ENCODE measurements at places on chromosomes 7 and 10. TPM values are rescaled to one million over a fixed set of nuclear protein-coding genes. Genes with fewer than 3 reads are reported as not detected.

The HKDC1 gene
- 91.5 TPM for polyA plus RNA-seq

The CACNA2D1 gene
- 11.4 TPM for polyA plus RNA-seq

The KLF14 gene
- 0.18 TPM for polyA plus RNA-seq

The GALNT17 gene
- 2.7 TPM for polyA plus RNA-seq

The MRLN gene
- polyA plus RNA-seq = 0.33 TPM

The PNLIPRP1 gene
- polyA plus RNA-seq = 0.63 TPM

The CRYGN gene
- polyA plus RNA-seq = 0.36 TPM

The C10orf143 gene
- polyA plus RNA-seq = 4.7 TPM

GRCh38 chr7:115747174-115747573, 283.4 kb downstream of the TFEC start:
- DNase-seq = peak; percentile 15

- DNase-seq = no peak
Observed at GRCh38 chr10:103783681-103784080, 71.7 kb downstream of the SH3PXD2A start.

DNA sequence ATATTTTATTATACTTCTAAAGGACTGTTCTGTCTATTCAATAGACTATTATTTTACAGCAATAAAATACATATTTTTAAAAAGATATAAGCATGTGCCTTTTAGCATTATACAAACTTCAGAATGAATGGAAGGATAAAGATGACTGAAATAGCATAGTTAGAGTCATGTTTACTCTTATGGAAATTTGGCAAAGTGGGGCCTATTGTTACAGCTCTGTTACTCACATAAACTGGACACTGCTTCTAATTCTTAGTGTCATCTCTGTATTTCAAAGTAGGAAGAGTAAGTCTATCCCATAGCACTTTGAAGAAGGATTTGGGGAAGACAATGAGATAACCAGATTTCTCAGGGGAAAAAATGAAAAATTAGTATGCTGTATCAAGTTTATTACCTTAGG, 168.2 kb downstream of the SKAP2 start:
- no peak for DNase-seq

- no peak for DNase-seq
Observed at GRCh38 chr7:116576350-116577319, 51.8 kb downstream of the CAV1 start.

GRCh38 chr10:35012781-35013180, 77.4 kb downstream of the CUL2 start:
- no peak for DNase-seq

- no peak for DNase-seq
Observed at GRCh38 chr7:36210291-36210922, 57.4 kb downstream of the EEPD1 start.

DNA sequence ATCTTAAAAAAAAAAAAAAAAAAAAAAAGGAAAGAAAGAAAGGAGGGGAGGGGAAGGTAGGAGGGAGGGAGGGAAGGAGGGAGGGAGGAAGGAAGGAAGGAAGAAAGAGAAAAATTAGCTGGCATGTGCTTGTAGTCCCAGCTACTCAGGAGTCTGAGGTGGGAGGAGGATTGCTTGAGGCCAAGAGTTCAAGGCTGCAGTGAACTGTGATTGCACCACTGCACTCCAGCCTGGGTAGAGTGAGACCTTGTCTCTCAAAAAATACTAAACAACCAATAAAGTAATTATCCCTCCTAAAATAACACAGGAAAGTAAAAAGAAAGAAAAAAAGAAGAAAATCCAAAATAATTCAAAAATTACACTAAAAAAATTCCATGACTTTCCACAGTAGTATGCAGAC, 13.8 kb upstream of the NRF1 start:
- no peak for DNase-seq
